Activated naive CD4-positive, alpha-beta T cell (primary cell): ENCODE measurements at places on chromosomes 11 and 22.
A peak's percentile ranks its signal among the peaks of the same experiment; 100 is the strongest.

- DNase-seq = no peak
These were observed 37.0 kb upstream of the TIMP3 start for GRCh38 chr22:32764330-32765131.

- DNase-seq = no peak
These were observed 13.7 kb downstream of the SMIM38 start for GRCh38 chr11:69169479-69169878.

DNA sequence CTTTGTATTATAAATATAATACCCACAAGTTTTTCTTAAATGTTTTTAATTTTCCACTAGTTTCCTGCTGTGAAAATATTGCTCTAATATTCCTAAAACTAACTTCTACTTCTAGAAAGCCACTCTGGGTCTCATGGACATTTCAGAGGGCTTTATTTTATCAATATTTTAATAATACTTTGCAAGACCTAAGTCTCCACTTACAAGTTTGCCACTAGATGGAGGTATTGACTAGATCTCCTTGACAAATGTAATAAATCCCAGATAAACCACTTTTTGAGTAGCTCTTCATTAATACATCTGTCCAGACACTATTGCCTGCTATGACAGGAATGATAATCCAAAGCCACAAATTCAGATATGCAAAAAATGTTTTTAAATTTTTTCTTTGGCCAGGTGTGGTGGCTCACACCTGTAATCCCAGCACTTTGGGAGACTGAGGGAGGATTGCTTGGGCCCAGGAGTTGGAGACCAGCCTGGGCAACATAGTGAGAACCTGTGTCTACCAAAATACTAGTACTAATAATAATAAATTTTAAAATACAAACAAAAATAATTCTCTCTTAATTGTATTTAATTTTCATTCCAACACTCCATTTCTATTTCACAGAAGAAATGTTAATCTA, 3.5 kb upstream of the ACAT1 start:
- no peak for DNase-seq

GRCh38 chr11:46637546-46637945, 20.2 kb downstream of the ATG13 start:
- DNase-seq = no peak

- DNase-seq = peak; percentile 59
These were observed at the start of gene LSP1 for GRCh38 chr11:1852877-1853276. Gene LSP1, plus strand, starts transcription at chr11:1853084. Its CDS starts 61 bp downstream, at chr11:1853145.

GRCh38 chr22:49576241-49577141, 251.2 kb downstream of the BRD1 start:
- DNase-seq = no peak

- no peak for DNase-seq
These were observed 53.7 kb downstream of the HIPK3 start for GRCh38 chr11:33310720-33311500.

- DNase-seq = no peak
These were observed 217.3 kb downstream of the RAB38 start for GRCh38 chr11:87957961-87958360.

DNA sequence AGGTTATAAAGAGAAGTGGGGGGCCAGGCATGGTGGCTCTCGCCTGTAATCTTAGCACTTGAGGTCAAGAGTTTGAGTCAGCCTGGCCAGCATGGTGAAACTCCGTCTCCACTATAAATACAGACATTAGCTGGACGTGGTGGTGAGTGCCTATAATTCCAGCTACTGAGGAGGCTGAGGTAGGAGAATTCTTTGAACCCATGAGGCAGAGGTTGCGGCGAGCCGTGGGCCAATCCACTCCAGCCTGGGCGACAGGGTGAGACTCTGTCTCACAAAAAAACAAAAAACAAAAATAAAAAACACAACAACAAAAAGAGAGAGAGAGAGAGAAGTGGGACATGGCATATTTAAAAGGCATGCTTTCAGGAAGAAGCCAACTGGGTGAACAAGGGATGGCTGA, 80.1 kb upstream of the CARD18 start:
- no peak for DNase-seq

GRCh38 chr11:127106938-127107337, 106.4 kb upstream of the KIRREL3 start:
- DNase-seq = no peak

- DNase-seq = no peak
These were observed 2.1 kb downstream of the LYVE1 start for GRCh38 chr11:10566257-10566957.

DNA sequence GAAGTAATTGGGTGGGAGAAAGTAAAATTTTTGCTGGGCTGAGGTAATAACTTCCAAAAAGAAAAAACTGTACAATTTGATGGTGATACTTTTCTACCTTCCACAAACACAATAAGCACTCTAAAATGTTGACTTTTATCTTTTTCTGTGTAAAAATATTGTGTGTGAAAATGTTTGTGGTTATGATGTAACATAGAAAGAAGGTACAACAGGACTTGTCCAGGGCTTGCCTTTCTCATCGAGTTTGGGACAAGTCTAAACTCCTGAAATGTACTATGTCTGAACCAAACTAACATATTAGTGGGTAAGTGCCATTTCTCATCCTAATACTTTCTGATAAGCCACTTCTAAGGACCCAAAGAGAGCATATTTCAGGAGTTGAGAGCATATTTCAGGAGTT, 174.2 kb upstream of the PDGFD start:
- no peak for DNase-seq

DNA sequence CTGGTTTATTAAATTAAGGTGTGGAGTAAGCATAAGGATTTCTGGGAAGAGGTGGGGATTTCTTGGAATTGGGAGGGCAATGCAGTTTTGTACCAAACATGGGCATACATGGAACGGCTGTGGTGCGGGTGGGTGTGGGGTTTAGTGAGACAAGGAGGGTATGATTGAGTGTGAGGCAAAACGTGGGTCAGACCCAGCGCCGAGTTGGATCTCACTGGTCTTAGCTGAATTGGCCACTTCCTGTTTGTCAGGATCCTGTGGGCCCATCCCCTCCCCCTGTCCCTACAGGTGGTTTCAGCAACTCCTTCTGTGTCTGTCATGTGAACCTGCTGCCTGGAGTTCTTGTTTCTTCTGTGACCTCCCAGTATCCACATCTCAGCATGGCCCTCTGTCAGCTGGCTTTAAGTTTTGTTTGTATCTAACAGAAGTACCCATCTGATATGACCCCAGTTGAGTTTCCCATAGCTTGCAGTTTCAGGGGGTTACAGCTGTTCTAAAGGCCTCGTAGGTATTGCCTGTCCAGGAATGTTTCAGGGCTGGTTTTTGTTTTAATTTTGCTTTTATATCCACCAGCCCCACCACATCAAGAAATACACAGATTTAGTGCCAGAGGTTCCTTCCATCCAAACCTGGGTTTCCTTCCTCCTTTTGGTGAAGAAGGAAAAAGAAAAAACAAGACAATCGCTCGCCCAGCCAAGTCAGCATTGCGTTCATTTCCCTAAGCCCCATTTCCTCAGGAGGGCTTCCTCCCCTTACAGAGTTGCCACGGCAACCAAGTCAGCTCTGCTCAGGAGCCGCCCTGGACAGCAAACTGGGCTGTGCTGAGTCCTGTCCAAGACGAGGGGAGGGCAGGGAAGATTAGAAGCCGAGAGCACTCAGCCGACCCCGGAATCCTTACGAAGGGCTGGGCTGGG, 6.0 kb downstream of the APOL1 start:
- DNase-seq = no peak

GRCh38 chr11:109971184-109971523, 122.0 kb upstream of the ZC3H12C start:
- no peak for DNase-seq

GRCh38 chr11:77761491-77761890, 59.0 kb downstream of the RSF1 start:
- no peak for DNase-seq

DNA sequence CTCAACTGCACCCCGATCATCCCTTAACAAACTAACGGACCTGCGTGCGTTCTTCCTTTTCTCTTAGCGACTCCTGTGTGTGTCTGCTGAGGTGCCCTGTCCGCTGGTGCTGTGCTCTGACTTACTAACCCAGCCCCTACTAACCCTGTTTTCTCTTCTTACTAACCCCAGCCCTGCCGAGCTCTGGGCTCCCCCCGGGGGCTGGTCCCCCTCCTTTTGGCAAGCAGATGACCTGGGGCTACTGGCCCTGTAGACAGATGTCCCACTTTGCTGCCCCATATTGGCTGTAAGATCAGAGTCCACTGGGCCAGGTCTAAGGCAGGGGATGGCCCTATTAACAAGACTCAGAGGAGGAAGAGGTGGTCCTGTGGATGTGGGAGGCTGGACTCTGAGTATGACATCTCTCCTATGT, 14.7 kb downstream of the MIAT start:
- no peak for DNase-seq

DNA sequence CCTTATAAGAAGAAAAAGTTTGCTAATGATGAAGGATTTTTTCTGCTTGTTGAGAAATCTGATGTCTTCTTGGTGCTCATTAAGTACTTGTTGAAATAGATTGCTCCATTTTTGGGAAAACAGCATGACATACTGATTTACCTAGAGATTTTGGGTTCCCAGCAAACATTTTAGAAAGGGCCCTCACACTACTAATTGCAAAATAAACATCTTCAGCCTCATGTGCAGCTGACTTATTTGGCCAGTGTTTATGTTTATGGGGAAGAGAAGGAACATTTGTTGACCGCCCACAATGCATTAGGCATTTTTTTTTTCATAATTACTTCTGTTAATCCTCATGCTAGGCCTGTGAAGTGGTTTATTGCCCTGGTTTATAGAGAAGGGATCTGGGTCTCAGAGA, 40.1 kb downstream of the LDLRAD3 start:
- DNase-seq = no peak

- DNase-seq = no peak
These were observed 4.6 kb upstream of the CLNS1A start for GRCh38 chr11:77642228-77642627.

DNA sequence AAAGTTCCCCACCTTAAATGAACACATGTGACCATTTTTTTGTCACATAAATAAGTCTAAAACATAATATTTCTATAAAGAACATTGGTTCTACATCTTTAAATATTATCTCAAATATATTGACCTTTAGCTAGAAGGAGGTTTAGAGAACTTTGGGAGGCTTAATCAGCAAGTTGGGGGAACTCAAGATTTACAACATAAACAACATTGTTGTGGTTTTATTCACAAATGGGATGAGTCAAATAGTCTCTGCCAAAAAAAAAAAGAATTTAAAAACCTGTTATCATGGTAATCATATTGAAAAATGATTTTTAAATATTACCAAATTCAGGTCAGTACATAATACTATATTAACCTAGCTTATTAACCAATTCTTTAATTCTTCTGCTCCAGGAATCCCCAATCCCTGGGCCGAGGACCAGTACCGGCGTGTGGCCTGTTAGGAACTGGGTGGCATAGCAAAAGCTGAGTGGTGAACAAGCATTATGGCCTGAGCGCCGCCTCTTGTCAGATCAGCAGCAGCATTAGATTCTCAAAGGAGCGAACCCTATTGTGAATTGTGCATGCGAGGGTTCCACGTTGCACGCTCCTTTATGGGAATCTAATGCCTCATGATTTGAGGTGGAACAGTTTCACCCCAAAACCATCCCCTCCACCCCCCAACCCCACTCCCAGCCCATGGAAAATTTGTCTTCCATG, 98.2 kb downstream of the RDX start:
- DNase-seq = no peak

GRCh38 chr11:57370251-57370650, 10.7 kb downstream of the PRG3 start:
- no peak for DNase-seq

DNA sequence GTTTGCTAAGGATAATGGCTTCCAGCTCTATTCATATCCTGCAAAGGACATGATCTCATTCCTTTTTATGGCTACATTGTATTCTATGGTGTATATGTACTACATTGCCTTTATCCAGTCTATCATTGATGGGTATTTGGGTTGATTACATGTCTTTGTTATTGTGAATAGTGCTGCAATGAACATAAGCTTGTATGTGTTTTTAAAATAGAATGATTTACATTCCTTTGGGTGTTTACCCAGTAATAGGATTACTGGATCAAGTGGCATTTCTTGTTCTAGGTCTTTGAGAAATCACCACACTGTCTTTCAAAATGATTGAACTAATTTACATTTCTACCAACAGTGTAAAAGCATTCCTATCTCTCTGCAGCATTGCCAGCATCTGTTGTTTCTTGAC, 6.0 kb upstream of the MS4A6E start:
- no peak for DNase-seq
